HCEC 1CT (cell line): ENCODE measurements at places on chromosomes 4 and X.
A peak's percentile ranks its signal among the peaks of the same experiment; 100 is the strongest.

GRCh38 chr4:25001509-25001908 lies 29.2 kb downstream of the LGI2 start:
- no peak for DNase-seq

DNA sequence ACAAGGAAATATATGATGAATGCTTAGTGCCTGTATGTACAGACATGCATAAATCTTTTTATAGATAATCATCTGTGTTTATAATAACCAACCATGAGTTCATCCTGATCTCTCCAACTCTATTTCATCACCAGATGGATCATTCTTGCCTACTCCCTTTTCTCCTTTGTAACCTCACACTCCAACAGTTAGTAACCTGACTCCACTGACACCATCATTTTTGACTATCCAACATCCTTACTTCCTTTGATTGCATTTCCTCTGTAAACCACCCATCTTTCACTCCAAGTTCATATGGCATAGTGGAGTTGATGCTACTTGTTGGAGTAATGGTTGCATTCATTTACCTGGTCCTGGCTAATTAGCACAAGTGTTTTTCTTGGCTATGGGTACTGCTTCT lies 170.6 kb downstream of the ZNF330 start:
- DNase-seq, result peak; percentile 4

GRCh38 chrX:7294483-7294882 lies 146.5 kb upstream of the PUDP start:
- peak; percentile 45 for DNase-seq

- DNase-seq, result no peak
These were observed 1.7 kb upstream of the NHS start for GRCh38 chrX:17373337-17373736.

- DNase-seq, result no peak
These were observed 3.0 kb downstream of the SLIT2 start for GRCh38 chr4:20254511-20255250.

DNA sequence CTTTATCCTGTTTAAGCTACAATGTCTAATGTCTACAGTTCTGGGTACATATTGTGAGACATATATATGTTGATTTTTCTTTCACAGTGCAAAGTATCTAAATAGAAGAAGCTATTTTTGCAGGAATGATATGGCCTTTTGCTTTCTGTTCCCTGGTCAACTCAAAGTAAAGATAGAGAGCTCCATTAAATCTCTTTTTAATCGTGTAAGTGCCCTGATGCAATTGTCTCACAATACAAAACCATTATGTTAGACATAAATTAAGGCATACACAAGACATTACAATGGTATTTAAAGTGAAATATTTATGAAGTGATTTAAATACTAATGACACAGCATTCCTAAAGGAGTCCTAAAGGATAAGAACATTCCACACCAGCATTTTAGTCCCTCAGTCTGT lies 1559.7 kb upstream of the AGA start:
- no peak for DNase-seq
